GDM1 (cell line): ENCODE measurements at places on chromosomes 11 and 22.

DNA sequence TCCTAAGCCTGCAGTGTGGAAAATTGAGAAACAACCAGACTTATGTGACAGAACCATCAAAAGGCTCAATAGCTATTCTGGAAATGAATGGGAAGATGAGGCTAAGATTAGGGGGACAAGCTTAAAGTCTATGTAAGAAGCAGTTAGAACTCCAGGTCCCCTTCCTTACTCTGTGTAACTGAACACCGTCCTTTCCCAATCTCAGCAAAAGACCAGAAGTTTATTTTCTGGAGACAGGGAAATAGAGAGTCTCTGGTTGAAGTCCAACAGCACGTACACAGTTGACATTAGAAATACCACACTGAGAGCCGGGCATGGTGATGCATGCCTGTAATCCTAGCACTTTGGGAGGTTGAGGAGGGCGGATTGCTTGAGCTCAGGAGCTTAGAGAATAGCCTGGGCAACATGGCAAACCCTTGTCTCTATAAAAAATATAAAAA is 93.9 kb downstream of the CD44 start:
- no peak for DNase-seq

DNA sequence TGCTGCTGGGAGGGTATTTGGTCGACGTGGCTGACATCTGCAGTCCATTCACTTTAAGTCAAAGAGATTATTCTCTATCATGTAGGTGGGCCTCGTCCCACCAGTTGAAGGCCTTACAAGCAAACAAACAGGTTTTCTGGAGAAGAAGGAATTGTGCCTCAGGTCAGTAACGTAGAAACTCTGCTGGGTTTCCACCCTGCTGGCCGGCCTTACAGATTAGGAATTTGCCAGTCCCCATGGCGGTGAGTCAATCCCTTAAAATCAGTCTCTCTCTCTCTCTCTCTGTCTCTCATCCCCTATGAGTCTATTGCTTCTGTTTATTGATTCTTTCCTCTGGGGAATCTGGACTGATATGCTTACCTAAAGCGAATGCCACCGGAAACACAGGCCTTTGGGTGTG is 75.4 kb upstream of the FGF3 start:
- DNase-seq, result no peak

DNA sequence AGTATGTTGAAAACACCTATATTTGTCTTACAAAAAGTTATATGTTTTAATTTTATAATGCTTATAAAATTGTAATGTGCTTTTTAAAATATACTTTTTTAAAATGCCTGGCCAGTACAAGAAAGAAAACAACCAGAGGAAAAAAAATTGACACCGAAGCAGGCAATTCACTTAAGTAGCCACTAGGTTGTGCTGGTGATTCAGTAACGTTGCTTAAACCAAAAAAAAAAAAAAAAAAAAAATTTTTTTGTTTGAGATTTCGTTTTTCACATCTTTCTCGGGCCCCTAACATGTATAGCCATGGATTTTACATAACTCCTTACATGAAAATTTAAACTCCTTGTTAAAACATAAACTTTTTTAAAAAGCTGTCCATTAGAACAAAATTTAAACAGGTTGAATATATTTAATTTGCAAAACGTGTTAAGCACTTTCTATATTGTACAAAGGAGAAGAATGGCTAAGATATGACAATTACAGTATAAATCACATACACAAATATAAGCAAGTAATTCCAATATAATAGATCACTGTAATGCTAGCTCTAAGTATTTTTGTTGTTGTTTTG is 9.2 kb downstream of the OR8B4 start:
- DNase-seq, result no peak

DNA sequence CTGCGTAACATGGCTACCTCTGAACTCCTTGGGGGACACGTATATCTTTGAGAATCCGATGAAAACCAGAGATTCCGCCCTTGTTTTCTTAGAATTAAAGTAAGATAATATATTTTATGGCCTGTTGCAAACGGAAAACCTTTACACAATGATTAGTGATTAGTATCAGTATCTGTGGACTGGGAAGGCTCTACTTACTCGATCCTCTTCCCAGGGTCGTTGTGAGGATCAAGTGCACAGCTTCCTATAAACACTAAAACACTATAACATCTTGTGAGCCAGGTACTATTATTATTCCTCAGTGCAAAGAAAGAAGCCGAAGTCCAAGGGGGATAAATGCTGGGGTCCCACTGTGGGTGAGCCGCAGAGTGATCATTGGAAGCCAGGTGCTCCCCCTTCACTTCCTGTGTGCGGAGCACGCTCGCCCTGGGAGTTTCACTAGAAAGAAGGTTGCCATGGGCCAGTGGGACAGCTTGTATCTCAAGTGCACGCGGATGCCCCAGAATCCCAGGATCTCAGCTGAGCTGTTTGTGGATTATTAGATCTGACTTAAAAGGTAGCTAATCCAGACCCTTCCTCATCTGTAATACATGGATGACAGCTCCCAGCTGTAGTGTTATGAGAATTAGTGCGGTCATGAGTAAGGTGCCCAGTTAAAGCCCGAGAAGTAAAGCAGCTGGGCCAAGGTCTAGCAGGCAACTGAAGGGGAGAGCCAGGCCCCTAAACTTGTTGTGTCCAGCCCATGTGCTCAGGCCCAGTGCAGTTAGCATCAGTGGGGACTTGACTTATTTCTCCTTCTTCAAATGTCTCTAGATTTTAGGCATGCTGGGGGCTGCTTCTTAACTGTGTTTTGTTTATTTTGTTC is 839 bp downstream of the CBY1 start:
- no peak for DNase-seq

- DNase-seq, result no peak
Measured at GRCh38 chr11:95445746-95446333, 214.8 kb upstream of the SESN3 start.

GRCh38 chr22:40332319-40332781 is 13.9 kb upstream of the ADSL start:
- no peak for DNase-seq

DNA sequence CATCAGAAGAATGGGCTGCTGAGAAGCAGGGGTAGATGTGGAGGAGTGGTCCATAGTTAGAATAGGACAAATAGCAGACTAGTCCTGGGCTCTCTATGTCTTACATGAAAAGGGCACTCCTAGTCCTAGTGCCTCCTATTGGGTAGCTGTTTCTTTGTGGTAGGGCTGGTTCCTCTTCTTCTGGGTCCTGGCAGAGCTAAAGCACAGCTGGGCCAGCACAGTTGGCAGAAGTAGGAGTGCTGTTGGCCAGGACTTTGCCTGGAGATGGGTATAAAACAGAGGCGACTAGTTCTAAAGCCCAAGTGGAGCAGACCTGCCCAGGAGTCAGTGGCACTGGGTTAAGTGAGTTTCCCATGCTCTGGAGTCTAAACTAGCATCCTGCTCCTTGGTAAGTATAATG is 55.2 kb downstream of the PPFIBP2 start:
- DNase-seq, result no peak

GRCh38 chr22:42939941-42940653 is 74.9 kb downstream of the PACSIN2 start:
- no peak for DNase-seq

DNA sequence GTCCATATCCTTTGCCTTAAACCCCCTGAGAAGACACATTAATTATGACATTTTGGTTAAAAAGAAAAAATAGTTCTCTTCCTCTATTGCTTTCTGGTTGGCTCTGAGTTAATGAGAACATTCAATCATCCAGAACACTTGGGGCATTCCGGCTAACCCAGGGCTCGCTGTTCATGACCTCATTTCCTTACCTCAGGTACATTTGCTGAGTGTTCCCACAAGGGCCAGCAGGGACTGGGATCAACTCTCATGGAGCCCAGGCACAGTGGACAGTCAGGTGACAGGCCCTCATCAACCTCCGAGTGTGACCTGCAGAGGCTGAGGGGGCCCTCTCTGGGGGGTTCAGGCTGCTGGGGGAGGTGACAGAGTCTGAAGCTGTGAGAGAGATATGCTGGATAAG is 98.9 kb downstream of the MYO18B start:
- no peak for DNase-seq

- DNase-seq, result no peak
Measured at GRCh38 chr11:793556-793955, 3.7 kb upstream of the CEND1 start.

DNA sequence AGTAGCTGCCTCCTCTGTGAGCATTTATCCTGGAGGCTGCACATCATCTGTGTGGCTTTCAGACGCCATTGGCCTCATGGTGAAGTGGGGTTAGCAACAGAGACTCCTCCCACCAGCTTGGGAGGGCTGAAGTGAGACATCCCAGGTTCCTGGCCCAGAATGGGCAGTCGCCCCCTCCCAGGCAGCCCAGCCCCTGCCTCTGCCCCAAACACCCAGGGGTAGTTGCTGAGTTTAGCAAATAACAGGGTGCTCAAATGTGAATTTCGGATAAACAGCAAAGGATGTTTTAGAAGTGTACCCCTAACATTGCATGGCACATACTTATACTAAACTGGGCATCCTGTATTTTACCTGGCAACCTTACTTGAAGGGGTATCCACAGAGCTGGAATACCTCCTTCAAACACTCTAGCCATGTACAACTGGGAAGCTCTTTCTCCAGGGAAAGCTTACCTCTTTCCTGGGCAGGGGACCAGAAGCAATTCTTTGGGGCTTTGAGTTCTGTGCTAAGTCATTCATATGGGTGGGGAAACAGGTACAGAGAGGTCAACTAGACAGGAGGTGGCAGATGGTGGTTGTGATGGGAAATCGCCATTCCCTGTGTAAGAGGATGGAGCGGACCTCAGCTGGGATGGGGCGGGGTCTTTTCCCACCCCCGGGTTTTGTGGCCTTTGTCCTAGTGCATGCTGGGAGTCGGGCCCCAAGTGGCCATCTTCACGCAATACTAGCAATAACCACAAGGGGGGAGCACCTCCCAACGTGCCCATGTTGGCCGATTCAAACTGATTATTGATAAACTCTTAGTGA is 19.3 kb downstream of the MTFP1 start:
- peak; percentile 12 for DNase-seq
